ENCODE measurements at places on chromosomes 1 and 21. TPM values are rescaled to one million over a fixed set of nuclear protein-coding genes. Genes with fewer than 3 reads are reported as not detected.

LYPD8 gene
- total RNA-seq: not detected

CR2 gene
- 2.3 TPM for total RNA-seq

GUCA2B gene
- total RNA-seq: not detected

DNA sequence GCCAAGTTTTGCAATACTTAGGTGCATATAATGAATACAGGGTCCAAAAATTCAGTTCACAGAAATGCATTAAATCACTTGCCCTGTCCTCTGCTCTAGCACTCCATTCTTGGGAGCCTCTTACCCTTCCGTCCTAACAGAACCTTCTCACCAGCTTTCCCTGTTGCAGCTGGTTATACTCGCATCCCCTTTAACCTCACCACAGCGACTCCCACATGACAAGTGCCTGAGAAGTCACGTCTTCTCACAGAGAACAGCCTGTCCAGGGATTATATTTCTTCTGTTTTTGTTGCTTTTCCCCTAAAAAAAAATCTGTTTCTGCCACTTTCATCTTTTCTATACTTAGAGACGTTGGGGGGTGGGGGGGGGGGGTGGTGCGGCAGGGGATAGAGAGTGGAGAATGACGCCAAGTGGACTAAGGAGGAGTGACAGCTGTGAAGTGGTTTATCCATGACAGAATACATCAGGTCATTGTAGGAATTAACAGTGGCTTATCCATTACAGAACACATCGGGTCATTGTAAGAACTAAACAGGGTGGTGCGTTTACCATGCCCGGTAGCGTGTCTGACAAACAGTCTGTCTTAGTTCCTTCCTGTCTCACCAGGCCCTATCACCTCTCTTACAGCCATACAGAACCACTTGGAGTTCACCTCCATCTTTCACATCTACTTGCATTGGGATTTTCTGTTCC is 117.6 kb downstream of the UBE2U start:
- DNase-seq: no peak
- H3K4me3 ChIP-seq: no peak overlapping the region
- H3K36me3 ChIP-seq: no peaks in the 10 kb centered on the region
- H3K27me3 ChIP-seq: no peaks in the 10 kb centered on the region

DNA sequence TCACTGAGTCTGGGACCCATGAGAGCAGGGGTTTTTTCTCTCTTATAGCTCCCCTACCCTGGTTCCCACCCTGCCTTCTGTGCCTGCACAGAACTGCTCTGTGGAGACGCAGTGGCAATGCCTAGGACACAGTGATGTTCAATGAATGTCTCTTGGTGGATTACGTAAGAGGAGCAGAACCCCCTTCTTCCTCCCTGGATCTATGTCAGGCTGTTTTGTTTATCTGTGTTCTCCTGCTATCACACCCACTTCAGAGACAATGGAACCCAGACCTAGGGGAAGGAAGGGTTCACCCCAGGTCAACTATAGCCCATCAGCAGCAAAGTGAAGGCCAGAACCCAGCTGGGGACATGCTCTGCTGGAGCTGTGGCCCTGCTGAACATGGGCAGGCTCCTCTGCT is 2.0 kb downstream of the HPCAL4 start:
- no peak for DNase-seq
- peaks cover 97% of the 10 kb centered on the region for H3K27me3 ChIP-seq
- no peaks in the 10 kb centered on the region for H3K36me3 ChIP-seq
- no peak overlapping the region for H3K4me3 ChIP-seq
- no peaks in the 10 kb centered on the region for H3K4me1 ChIP-seq
- no peak overlapping the region for H3K27ac ChIP-seq

- no peak overlapping the region for H3K27ac ChIP-seq
- H3K4me3 ChIP-seq: no peak overlapping the region
- DNase-seq: no peak
- H3K27me3 ChIP-seq: no peaks in the 10 kb centered on the region
Observed at GRCh38 chr1:168421399-168422004, 122.3 kb downstream of the XCL2 start.

DNA sequence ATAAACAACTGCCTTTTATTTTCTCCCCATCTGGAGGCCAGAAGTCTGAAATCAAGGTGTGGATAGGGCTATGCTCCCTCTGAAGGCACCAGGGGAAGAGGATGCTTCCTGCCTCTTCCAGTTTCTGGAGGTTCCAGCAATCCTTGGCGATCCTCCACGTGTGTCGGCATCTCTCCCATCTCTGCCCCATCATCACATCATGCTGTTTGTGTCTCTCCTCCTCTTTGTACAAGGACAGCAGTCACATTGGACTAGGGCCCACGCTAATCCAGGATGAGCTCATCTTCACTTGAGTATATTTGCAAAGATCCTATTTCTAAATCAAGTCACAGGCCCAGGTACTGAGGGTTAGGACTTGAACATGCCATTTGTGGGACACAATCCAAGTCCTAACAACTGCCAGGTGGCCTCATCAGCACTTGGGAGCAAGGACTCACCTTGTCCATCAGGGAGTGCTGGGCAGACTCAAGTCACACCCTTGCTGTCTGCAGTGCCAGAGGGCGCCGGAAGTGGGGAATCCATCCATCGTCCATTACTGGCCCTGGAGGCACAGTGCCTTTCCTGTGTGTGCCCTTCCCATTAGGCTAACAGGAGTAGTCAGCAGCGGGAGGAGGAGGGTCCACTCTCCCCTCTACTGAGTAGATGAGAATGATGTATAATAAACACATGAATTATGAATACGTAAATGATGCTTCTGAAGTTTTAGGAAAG is 185.4 kb upstream of the AJAP1 start:
- H3K36me3 ChIP-seq: no peaks in the 10 kb centered on the region
- H3K4me3 ChIP-seq: no peak overlapping the region
- DNase-seq: peak; percentile 25
- no peaks in the 10 kb centered on the region for H3K4me1 ChIP-seq
- no peaks in the 10 kb centered on the region for H3K27me3 ChIP-seq

Data from endodermal cell (in vitro differentiated cells).